ENCODE measurements at places on chromosomes 12 and 14.

GRCh38 chr14:22699801-22700564 is 55.8 kb upstream of the OR6J1 start:
- DNase-seq = no peak

DNA sequence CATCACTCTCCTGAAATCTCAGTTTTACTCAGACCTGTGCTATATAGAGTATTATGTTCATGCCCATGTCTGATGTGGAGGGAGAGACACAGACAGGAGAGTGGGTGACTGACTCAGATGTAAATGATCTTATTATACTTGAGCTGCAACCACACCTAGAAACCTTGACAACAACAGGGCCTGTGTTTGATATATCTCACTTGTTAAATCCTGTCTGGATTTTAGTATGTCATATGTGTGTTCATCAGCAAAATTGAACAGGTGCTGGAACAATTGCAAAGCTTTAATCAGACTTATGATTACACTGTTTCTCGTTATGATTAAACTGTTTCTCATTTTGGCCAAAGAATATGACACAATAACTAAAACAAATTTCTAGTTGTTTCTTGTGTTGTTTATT is 37.7 kb downstream of the DIP2B start:
- no peak for DNase-seq

GRCh38 chr12:120301962-120302815 is at the start of gene SIRT4:
SIRT4 (plus strand) TSS chr12:120302321; CDS start chr12:120303562, 1,241 bp downstream.
- DNase-seq = peak; percentile 97

DNA sequence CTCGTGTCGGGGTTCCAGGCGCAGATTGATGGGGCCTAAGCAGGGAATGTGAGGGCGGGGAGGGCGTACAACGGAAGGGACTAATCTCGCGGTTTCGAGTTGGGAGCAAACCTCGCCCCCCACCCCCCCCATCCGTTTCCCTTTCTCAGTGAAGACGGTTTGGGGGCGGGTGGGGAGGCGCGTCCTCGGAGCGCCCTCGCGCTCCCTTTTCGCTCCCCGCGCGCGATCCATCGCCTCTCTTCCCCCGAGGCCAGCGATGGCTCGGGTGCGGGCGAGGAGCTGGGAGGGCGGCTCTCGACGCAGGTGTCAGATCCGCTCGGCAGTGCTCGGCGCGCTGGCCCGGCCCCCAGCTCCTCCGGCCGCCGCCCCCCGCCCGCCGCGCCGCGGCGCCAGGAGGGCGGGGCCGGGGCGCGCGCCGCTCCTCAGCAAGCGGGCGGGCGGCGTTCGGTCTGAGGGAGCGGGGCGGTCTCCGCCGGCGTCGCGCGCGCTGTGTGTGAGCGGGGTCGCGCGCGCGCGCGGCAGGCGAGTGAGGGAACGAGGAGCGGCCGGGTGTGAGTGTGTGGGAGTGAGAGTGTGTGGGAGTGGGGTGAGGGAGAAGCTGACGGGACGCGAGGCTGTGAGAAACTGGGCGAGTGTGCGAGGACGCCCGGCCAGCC is at the start of gene RIMKLB:
Gene RIMKLB, plus strand, starts transcription at position 516 of the 656 bp plus-strand sequence. CDS start 15,876 bp downstream, outside the sequence.
- peak; percentile 67 for DNase-seq

GRCh38 chr12:11106288-11106687 is 14.2 kb upstream of the TAS2R43 start:
- DNase-seq = no peak

- DNase-seq = no peak
These were observed 37.9 kb upstream of the BTG1 start for GRCh38 chr12:92183575-92183974.

DNA sequence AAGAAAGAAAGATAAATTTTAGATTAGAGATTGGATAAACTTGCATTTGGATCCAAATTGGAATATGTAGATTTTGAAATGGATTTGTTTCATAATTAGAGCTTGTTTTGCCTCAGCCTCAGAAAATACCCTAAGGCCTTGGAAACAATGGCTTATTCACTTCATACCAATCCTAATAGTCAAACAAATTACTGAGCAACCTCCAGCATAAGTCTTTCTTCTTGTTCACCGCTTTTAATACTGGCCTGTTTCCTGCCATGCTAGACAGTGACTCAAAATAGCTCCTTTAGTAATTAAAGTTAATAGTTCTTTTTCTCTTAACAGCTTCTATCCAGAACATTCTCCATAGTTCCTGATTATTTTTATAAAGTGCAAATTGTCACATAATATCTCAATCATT is 110.9 kb upstream of the DNM1L start:
- peak; percentile 71 for DNase-seq

GRCh38 chr14:42224053-42224888 is 617.6 kb downstream of the LRFN5 start:
- peak; percentile 51 for DNase-seq

- no peak for DNase-seq
These were observed 238.1 kb downstream of the AACS start for GRCh38 chr12:125303337-125303736.

DNA sequence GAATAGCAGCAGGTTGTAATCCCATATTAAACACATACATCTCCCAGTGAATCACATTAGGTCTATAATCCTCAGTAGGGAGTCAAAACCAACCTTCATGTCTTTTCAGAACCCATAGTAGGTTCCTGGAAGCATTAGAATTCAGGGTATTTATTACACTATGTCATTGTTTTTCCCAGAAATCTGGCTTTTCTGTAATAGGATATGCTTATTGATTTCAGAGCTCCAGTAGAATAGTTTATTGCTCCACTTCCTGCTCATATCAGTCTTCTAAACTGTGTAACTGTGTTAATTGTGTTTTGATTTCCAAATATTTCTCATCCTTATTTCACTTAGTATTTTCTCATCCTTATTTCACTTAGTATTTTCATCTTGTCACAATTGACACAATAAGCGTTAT is 268.0 kb downstream of the CCDC59 start:
- DNase-seq = no peak

DNA sequence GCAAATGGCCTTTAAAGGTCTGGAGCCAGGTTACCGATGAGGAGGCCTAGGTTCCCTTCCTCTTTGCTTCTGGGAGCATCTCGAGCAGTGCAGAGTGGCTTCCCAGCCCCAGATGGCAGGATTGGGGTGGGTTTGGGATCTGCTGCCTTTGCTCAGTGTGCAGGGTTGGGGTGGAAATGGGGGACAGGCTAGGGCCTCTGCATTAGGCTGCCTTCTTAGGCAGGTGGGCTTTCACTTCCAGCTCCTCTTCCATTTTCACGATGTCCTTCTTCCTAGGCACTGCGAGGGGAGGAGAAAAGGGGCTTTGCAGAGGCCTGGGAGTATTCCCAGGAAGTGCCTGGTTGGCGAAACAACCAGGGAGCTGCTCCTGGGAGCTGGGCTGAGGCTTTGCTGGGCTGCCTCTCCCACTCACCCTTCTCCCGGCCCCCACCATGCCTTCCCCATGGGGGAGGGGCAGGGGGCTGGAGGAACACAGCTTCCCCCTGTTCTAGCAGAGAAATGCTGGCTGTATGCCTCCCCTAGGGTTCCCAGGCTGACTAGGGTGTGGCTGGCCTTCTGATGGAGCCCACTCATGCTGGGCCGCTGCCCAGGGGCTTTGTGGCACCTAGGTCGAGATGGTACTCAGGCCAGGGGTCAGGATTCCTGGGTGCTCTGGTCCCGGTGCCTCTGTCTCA is 2.4 kb downstream of the NR4A1 start:
- DNase-seq = no peak

DNA sequence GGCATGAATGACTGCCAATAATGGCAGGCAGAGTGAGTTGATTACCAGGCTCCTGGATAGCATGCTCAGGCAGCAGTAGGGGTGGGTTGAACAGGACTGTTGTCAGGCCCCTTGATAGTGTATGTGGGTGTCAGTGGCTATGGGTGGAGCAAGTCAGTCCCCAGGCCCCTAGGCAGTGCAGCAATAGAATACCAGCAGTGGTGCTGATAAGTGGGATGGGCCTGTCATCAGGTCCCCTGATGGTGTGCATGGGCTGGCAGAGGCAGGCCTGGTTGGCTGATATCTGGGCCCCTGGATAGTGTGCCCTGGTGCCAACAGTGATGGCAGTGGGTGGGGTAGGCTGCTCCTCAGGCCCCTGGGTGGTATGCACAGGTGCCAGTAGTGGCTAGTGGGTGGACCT is 32.4 kb downstream of the SMCO2 start:
- DNase-seq = no peak

DNA sequence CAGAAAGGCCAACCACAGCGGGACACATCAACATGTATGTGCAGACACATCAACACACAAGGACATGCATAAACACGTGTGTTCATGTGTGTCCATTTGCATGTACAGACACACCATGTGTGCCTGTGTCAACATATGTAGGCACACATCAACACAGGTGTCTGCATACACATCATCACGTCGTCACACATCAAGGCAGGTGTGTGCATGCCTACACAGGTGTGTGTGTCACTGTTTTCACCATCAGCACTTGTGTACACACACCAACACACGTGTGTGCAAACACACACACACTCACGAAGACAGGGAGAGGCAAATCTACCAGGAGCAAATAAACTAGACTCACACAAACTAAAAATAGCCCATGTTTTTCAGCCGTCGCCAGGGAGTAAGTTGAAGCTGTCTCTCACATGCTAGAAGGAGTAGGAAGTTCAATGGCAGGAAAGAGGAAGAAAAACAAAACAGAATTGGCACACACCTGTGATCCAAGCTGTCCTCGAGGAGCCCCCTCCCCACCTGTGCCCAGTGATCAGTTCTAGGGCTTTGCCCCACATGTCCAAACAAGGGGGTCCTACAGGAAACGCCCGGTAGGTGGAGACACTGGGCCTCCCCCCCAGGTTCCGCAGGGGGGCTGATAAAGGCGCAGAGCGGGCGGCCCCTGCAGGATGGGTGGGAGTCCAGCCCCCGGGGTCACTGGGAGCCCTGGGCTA is 7.4 kb downstream of the SCARB1 start:
- DNase-seq = no peak

GRCh38 chr14:49056021-49056420 is 530.2 kb downstream of the RPS29 start:
- DNase-seq = no peak

GRCh38 chr14:89012282-89013097 is 188.0 kb downstream of the TTC8 start:
- DNase-seq = no peak

DNA sequence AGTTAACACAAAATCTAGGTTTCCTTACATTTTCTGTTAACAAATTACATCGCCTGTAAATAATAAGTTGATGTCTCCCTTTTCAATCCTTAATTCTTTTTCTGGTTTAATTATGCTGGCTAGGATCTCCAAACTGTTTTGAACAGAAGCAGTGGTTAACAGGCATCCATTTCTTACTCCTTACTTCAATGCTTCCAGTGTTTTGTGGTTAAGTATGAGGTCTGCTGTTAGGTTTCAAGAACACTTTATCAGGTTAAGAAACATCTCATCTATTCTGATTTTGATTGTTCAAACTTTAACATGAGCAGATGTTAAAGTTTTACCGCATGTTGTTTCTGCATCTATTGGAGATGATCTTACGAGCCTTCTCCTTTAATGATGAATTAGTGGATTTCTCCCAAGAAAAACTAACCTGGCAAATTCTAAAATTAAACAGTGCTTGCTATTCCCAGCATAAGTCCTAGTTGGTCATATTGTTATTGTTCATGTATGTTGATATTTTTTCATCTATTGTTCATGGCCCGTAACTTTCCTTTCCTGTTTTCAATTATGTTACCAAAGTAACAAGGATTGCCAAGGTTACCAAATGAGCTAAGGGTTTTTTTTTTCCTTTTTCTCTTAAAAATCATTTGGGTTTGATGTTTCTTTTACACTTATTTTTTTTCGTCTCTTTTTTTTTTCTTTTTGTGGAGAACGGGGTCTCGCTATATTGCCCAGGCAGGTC is 33.4 kb downstream of the POLE start:
- no peak for DNase-seq

- no peak for DNase-seq
These were observed 318.5 kb downstream of the BCAT1 start for GRCh38 chr12:24630446-24630845.

DNA sequence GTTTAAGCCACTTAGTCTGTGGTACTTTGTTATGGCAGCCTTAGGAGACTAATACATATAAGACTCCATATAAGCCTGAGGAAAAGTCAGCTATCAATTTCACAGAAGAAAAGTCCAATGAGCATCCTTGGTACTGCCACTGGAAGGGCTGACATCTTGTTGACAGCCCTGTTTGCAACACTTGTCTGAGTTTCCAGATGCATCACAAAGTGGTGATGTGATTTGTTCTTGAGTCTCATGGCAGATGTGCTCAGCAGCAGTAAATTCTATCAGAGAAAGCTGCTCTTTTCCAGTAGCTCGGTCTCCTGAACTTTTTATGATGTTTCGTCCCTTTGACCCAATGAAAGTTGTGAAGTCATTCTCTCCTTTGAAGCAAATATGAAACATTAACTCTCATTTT is 54.3 kb downstream of the STON2 start:
- no peak for DNase-seq

DNA sequence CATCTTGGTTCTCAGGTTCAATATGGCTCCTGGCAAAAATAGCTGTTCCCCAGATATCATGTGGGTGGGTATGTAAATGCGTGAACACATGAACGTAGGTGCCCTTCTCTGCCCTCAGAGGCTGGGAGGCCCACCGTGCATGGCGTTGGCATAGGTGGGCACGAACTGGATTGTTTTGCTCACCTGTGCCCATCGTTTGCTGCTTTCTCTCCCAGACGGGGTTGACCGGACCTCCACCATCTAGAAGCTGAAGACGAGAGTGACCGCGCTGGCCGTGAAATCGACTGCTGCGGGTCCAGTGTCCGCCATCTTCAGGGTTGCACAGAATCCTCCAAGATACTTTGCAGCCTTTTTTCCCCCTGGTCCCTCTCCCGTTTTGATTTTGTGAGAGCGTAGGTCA is 113.9 kb downstream of the GCH1 start:
- DNase-seq = no peak

GRCh38 chr14:74794947-74795346 is 31.8 kb downstream of the YLPM1 start:
- no peak for DNase-seq

DNA sequence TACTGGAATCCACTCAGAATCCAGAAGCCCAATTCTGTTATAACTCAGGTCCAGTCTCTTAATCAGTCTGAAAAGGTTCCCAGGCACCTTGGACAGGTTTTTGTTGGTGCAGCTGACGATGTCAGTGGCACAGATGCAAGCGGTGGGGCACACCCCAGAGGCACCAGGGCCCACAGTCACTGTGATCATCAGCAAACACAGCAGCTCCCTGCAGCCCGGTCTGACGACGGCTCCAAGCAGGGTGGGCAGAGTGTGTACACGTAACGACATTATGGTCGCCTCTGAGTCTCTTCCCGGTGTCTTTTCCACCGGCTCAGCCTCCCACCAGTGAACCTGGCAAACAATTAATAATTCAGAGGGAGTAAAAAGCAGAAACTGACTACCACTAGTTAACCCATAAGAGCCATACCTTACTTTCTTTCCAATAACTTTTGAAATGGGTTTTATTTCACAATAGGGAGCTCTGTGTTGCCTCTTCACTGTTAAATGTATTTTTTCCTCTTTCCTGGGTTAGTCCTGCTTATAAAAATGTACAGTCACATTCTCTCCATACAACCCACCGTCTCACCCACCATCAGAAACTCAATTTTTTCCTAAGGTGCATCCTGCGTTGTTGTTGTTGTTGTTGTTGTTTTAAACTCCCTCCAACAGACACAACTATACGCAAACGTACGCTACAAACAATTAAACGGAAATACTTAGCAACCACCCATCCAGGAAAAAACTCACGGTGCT is 521 bp upstream of the PCED1B start:
- no peak for DNase-seq

All from globus pallidus (tissue), 1 donor.